ENCODE measurements at places on chromosomes 2 and 18. TPM values are rescaled to one million over a fixed set of nuclear protein-coding genes. Genes with fewer than 3 reads are reported as not detected.

DNA sequence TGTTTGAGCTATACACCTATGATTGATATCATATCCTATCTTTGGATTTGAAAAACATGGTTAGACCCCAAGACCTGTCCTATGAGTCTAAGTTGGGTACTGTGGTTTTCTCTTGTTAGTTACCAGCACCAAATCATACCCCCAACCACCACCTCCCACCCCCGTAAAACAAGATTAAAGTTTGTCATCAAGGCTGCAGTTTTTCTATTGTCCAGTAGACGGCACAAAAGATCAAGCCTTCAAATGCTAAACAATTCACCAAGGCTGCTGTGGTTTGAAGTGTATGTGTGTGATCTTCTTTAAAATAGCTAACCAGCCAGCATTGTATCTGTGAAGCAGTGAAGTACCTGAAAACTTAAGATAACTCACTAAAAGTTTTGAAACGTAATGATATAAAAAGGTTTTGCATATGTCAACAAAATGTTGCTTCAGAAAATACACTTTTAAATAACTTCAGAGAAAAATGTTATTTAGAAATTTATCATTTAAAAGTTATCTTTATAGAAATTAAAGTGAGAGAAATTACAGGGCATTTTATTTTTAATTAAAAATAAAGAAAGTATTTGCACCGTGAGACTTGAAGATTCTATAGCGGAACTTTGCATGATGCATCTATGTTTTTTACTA, 5.8 kb upstream of the MEIS1 start:
- DNase-seq, result no peak

GRCh38 chr2:200856806-200857205, 7.7 kb downstream of the CLK1 start:
- DNase-seq, result no peak

The SELENOI gene
- total RNA-seq, result 27.9 TPM

The SERPINB12 gene
- not detected for total RNA-seq

The AFF3 gene
- 8.5 TPM for total RNA-seq

DNA sequence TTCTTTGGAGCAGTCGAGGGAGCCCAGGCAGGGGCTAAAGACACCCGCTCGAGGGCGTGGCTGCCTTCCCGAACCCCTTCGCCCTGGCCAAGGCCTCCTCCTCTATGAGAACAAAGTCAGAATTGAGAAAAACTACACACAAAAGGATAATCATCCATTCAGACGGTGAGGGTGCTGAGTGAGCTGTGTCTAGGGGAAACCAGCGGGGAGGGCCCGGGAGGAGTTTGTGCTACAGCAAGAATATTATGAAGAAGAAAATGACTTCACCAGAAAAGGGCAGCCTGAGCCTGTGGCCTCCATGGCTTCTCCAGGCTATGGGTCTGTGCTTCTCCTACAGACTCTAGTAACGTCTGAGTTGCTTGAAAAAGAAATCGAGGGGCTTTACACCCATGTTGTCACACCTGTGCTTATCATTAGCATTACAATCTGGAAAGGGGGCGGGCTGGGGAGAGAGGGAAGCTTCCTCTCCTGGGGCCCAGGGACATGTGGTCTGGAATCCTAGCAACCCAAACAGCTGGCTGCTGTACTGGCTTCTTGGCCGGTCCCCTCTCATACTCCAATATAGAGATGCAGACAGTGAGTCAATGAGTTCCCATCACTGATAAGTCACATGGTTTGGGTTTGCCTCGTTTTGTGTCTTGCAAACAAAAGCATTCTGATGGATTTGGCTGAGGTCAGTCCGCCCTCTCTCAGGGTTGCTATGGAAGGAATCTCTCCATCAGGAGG, 52.0 kb upstream of the ARL4C start:
- peak; percentile 18 for DNase-seq

Data from uterus (tissue), 4 donors.